Activated CD8-positive, alpha-beta memory T cell treated with anti-CD3 and anti-CD28 coated beads, Interleukin-2, amount 50 U/mL, for 48 hours (primary cell): ENCODE measurements at places on chromosomes 6 and 20.

GRCh38 chr6:65776332-65776731 lies 69.3 kb upstream of the EYS start:
- no peak for DNase-seq

DNA sequence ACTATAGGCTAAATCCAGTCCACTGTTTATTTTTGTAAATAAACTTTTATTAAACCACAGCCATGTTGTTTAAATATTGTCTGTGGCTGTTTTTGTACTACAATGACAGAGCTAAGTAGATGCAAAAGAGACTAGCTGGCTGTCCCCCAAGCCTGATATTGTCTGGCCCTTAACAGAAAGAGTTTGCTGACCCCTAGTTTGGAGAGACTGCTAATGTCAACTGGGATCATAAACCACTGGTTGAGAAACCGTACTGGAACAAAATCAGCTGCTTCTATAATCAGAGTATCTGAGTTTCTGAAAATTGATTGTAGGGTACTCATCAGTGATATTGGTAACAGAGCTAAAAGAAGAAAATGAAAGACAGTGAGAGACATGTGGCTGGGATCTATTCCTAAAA lies 102.6 kb upstream of the FAM184A start:
- no peak for DNase-seq

DNA sequence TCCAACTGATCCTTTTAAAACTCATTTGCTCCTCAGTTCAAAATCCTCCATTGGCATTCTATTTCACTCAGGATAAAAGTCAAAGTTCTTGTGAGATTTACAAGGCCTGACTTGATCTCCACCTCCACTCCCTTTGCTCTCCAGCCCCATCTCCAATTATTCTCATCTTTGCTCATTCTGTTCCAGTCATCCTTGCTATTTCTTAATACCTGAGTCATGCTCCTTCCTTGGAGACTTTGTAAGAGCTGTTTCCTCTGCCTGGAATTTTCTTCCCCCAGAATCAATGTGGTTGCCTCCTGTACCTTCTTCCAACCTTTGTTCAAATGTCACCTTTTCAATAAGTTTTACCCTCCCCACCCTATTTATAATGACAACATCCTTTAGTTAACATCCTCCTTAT lies 373.5 kb downstream of the HTR1B start:
- DNase-seq: no peak

DNA sequence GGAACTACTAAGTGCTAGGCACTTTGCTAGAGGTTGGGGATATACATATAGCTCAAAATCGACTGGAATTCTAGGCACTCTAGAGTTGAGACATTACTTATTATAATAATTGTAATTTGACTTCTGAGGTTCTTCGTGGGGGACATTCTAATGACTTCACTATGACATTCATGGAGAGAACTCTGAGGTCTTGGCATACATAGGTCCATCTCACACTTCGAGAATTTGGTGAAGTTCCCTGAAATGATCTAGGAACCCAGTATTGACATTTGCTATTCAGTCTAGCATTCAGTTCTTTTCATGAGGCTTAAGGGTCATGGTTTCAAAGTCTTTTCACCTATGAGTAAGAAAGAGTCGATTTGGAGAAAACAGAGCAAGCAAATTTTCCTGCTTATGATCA lies 446.6 kb upstream of the JAG1 start:
- no peak for DNase-seq

DNA sequence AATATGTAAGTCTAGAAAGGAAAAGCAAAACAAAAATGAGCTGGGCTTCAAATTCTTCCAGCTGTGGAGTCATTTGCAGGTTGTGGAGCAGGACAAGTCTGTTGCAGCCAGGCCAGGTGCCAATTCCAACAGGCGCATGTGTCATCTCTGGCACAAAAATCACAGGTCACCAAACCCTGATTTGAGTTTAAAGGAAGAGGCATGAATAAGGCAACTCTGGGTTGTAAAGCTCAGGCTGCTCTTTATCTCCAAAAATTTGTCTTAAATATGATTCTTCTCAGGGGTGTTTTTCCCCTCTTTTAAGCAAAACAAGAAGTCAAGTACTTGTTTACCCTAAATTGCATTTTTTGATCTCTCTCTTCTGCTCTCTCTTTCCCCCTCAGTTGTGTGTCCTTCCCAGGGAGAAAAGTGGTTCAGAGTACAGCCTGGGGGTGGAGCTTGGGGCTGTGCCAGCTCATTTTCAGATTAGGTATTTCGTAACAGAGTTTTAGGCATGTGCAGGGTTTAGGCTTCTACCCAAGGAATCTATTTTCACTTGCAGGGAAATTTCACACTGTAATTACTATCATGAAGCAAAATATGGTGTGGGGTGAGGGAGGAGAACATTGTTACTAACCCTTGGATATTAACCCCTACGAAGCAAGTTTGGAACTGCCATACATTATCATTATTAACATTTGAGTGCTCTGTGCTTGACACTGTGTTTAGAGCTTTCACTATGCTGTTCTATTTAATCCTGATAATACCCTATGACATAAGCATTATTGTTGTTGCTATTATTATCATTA lies 8.3 kb upstream of the NCOA3 start:
- no peak for DNase-seq

DNA sequence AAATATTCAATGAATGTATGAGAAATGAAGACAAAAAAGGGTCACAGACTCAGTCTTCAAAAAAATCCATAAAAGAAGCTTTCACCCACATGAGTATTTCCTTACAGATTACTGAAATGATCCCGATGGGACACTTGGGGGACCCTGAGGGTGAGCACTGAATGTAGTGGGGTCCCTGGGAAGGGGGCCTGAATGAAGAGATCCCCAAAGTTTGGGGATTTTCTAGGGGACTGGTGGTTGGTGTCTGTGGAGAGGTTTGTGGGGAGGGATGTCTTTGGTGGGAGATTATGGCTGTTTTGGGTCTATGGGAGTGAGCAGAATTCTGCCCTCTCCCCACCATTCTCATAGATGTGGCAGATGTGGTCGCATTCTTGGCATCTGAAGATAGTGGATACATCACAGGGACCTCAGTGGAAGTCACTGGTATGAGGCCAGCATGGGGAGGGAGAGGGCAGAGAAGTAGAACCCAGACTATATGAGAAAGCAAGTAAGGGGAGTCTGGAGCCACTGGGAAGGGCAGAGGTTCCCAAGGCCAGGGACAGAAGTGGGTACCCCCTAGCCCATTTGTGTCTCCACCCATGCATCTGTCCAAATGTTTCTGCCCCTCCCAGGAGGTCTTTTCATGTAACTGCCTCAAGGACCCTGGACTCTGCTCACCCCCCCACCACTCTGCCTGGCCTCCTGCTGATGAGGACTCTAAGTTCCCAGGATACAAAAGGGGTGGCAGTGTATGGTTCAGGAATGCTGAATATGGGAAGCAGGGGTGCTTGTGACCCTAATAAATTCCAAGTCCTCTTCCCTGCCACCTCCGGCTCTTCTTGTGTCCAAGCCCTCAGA lies 1.8 kb downstream of the HSD17B8 start:
- no peak for DNase-seq

DNA sequence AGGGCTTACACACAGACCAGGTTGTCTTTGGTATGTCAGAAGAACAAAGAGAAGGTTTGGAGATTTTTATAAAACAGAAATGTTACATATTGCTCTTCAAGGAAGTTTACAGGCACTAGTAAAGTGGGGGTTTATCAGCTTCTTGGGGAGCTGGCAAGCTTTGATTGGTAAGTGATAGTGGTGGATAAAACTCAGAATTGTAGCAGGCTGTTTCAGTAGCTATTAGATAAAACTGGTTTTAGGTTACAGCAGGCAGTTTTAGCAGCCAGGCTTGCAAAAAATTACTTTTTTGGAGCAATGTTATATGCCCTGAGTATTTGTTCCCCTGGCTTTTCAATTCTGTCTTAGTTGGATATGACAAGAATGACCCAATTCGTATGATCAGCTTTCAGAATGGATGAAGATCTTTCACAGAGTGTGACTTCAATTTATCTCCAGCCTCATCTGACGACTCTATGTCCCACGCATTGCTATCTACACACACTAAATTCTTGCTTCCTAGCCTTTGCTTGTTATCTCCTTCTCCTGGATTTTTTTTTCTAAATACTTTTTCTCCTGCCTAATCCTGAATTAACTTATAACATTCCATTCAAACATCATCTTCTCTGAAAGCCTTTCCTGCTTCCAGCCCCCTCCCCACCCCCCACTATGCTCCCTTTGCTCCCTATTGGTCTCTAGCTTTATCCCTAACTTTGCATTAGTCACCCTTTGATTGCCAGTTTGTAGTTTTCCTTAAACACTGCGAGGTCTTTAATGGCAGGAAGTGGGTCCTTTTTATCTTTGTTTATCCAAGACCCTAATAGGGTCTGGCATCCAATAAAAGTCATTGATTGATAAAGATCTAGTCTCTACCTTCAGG lies 1.0 kb upstream of the TOMM34 start:
- no peak for DNase-seq

DNA sequence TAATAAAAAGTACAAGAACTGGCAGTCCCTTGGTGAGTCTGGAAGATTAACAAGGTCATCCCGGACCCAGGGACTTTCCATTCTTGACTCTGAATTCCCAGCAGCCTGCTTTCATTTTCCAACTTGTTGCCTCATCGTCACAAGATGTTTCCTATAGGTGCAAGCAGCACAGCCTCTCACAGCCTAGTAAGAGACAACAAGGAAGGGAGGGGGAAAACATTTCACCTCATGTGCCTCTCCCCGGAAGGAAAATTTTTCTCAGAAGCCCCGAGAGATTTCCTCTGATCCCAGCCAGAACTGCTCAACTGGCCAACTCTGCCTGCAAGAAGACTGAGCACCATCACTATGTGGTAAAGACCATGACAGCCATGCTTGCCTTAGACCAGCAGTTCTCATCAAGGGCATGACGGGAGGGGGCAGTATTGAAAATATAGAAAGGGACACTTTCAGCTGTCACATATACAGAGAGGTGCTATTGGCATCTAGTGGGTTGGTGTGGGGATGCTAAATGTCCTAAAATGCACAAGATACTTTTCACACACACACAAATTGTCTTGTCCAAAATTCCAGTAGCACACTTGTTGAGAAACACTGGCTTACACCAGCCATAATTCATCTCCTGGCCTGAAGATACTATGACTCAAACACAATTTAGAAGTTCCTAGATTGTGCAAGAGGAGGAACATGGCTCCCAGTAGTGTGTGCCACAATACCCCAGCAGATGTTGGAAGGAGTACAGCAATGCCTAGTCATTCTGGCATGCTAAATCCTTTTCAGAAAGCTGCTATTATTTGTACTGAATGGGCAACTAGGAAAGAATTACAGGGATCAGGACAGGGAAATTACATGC lies 10.8 kb upstream of the WTAP start:
- DNase-seq: no peak

DNA sequence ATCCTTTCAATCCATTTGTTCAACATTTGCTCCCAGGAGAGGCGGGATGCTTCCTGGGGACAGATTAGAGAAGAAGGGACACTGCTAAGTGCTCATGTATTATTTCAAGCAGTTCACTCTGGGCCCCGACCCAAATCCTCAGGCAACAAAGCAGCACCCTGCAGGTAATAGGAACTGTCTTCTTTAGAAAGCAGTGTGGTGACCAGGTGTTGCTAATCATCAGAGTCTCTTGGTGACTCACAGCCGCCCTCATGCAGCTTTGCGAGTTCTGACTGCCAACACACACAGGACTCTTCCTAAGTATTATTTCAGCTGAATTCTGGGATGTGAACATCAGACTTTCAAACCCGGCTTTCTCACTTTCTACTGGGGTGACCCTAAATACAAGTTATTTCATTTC lies 356.4 kb downstream of the PRKN start:
- no peak for DNase-seq

- no peak for DNase-seq
Observed at GRCh38 chr6:5103250-5103649, 18.1 kb downstream of the PPP1R3G start.

DNA sequence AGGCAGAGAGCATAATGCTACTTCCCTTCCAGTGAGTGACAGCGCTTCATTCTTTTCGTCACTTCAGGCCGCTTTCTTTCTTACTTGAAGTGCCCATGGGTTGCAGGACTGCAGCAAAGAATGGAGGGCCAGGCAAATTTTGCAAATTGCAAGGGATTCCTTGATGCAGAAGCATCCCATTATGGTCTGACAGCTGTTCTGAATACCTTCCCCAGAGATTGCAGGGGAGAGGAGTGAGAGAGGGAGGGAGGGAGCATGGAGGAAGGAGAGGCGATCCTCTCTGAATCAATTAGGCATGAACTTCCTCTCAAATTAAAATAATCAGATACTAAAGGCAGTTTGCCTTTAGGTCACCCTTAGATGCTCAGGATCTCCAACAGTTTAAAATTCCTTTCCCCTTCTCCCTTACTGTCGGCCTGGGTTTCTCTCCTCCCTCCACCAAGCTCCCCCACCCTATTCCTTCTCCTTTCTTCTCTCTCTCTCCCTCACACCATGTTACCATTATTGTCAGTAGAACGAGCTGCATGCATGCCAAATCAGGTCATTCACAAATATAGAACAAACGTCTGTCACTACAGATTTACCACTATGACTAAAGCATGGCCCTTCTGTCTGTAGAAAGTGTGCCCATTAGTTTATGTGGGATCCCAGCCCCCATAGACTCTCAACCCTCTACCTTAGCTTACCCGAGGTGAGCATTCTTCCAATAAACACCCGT lies 289.2 kb downstream of the CD83 start:
- DNase-seq: no peak

DNA sequence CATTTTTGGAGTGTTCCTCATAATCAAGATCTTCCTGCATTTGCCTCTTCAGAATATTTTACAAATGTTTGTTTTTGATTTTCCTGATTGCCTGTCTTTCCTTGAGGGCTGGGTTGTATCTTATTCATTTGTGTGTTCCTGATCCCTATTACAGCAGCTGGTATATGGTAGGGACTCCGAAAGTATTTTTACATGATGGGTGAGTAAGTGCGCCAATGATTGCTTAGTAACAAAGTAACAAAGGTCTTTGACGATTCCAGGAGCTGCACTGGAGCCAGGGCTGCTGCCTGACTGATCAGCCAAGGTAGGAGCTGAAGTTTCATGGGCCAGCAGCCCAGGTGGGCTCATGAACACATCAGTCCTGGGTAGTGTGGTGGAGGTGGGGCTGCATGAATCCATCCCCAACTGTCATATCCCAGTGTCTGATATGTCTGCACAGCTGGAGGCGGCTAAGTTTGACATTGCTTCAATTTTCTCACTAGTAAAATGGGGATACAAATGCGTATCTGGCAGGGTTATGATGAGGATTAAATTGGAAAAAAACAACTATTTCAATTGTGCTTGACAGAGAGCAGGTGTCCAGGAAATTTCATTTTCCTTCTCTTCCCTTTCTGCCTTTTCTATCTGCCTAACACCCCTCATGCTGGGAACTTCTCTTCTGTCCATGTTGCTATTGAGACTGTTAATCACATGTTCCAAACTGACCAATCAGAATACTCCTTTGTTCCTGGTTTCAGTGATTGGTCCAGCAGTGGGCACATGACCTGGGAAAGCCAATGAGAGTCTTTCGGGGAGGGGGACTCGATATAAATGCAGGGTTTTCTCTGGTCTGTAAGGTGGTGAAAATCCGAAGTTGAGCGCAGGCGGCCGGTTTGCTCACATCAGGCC lies 90.7 kb downstream of the CDH26 start:
- no peak for DNase-seq

- DNase-seq: no peak
Observed at GRCh38 chr6:125188037-125188436, 34.5 kb downstream of the TPD52L1 start.

- no peak for DNase-seq
Observed at GRCh38 chr6:92369309-92369708, 1050.0 kb downstream of the EPHA7 start.

- DNase-seq: no peak
Observed at GRCh38 chr6:108549241-108549640, 11.5 kb upstream of the FOXO3 start.
